Activated naive CD8-positive, alpha-beta T cell treated with anti-CD3 and anti-CD28 coated beads, Interleukin-2, amount 10 ng/mL, durations not matched to agents 7 days and 5 days (primary cell): ENCODE measurements at places on chromosomes 5 and 9. TPM values are rescaled to one million over a fixed set of nuclear protein-coding genes. Genes with fewer than 3 reads are reported as not detected.

The MUSK gene
- not detected for total RNA-seq

DNA sequence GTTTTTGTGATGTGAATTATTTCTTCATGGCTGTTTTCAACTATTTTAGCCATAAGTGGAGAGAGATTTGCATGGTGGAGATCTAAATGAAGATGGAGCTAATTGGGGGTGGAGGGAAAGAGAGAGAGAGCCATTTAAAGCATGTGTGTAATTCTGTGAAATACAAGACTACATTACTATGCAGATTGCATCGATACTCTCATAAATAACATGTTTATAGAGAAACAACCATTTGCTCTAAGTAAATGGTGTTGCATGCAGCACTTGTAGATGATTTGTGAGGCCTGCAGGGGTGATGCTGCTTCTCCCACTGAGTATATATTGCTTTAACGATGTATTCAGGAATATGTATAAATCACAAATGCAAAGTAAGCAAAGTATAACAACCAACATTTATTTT lies 270.2 kb upstream of the RIOK2 start:
- H3K36me3 ChIP-seq: no peaks in the 10 kb centered on the region
- H3K4me3 ChIP-seq: no peak overlapping the region
- no peaks in the 10 kb centered on the region for H3K27me3 ChIP-seq

DNA sequence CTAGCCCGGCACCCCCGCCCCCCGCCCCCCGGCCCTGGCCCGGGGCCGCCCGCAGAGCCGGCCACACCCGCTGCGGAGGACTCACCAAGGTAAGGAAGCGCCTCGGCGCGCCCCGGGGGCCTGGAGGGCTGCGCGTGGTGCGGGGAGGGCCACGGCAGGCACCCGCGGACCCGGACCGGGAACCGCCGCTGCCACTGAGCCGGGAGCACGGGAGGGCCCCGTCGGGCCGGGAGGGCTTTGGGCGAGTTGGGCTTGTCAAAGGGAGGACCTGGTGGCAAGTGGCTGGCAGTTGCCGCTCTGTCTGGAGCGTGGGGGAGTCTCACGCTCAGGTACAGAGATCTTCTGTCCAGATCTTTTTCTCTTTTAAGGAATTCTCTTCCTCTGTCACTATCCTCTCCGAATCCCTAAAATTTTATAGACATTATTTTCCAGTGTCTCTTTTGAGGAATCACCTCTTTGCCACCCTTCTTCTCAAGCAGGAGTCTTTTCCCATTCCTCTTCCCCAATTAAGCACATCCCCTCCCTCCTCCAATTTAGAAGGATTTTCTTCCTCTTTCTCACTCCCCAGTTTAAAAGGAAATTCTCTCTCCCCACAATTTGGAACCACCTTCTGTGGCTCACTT lies 11.3 kb upstream of the LHX2 start:
- peaks cover 91% of the 10 kb centered on the region for H3K27me3 ChIP-seq
- peak overlapping the region; percentile 2 for H3K27ac ChIP-seq
- H3K4me3 ChIP-seq: peak overlapping the region; percentile 26
- H3K36me3 ChIP-seq: peaks cover 3% of the 10 kb centered on the region
- DNase-seq: no peak
- H3K4me1 ChIP-seq: peaks cover 24% of the 10 kb centered on the region

DNA sequence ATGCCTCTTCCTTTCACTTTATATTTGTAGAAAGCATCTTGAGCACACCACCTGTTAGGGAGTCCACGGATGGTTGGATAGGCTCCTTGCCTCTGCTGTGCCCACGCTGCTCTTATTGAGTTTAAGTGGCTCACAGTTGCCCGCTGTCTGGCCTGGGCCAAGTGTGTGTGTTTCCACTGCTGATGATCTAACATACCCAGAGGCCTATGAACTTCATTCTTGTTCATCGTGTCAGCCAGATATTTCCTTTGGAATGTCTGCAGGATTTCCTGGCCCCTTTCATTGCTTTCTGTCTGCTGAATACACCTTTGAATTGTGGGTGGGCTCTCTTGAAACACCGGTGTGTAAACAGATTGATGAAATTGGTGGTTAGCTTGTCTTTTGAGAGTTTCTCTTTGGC lies 46.6 kb downstream of the MVB12B start:
- peaks cover 18% of the 10 kb centered on the region for H3K36me3 ChIP-seq
- H3K27me3 ChIP-seq: no peaks in the 10 kb centered on the region
- H3K4me3 ChIP-seq: no peak overlapping the region
- no peak for DNase-seq
- peaks cover 28% of the 10 kb centered on the region for H3K4me1 ChIP-seq

The FSTL4 gene
- 0.83 TPM for total RNA-seq

- H3K27me3 ChIP-seq: no peaks in the 10 kb centered on the region
- peaks cover 66% of the 10 kb centered on the region for H3K36me3 ChIP-seq
- peak overlapping the region; percentile 8 for H3K27ac ChIP-seq
- no peak for DNase-seq
- H3K4me1 ChIP-seq: peaks cover 12% of the 10 kb centered on the region
These were observed 43.4 kb downstream of the OSTF1 start for GRCh38 chr9:75131700-75132099.

DNA sequence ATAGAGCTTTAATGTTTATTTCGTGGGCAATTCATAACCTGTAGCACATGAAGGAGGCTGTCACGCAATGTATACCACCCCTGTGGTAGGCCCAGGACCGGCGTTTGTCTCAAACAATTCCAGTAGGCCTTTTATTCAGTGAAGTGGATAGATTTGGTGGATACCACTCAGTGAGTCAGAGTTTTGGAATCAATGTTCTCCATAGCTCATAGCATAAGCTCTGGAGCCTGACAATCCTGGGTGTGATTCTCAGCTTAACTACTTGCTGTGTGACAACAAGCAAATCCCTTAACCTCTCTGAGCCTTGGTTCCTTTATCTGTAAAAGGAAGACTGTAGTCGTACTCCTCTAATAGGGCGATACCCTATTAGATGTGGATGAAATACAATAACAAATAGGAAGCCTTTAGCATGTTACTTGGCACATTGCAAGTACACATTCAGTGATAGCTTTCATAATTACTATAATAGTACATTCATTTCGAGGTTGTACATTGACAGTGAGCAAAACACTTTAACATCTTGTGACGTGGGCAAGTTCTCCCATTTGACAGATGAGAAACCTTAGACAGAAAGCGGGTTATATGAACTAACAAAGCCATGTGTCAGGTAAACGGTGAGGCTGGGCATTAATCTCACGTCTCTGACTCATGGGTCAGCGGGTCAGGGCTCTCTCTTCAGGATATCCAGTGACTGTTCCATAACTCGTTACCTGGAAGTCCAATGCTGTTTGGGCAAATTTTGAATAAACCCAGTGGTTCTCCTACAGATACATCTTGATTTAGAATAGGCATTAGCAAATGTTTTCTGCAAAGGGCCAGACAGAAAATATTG lies 130.8 kb downstream of the C9orf152 start:
- H3K36me3 ChIP-seq: no peaks in the 10 kb centered on the region
- no peak overlapping the region for H3K27ac ChIP-seq
- H3K27me3 ChIP-seq: peaks cover 8% of the 10 kb centered on the region
- H3K4me3 ChIP-seq: no peak overlapping the region

GRCh38 chr9:84823421-84824271 lies 154.1 kb downstream of the NTRK2 start:
- H3K27ac ChIP-seq: no peak overlapping the region
- no peak for DNase-seq
- H3K4me1 ChIP-seq: no peaks in the 10 kb centered on the region
- no peak overlapping the region for H3K4me3 ChIP-seq
- peaks cover 3% of the 10 kb centered on the region for H3K27me3 ChIP-seq
- H3K36me3 ChIP-seq: no peaks in the 10 kb centered on the region

The ZNF608 gene
- not detected for total RNA-seq

DNA sequence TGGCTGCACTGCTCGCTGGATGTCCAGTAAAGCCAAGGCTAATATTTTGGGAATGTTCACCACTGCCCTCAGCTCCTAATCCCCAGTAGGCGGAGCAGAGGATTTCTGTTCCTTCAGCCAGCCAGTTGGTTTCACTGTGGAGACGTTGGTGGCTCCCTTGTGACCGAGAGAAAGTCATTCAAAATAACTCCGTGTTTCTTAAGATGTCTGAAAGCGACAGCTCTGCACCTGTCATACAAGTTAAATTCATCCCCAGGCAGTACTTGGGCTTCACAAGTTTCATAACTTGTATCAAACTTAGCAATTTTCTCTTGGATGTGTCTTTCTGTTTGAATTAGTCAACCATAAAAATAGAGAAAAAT lies 382 bp upstream of the CDKN2B start:
- peak overlapping the region; percentile 90 for H3K4me3 ChIP-seq
- H3K4me1 ChIP-seq: peaks cover 26% of the 10 kb centered on the region
- peaks cover 9% of the 10 kb centered on the region for H3K36me3 ChIP-seq
- DNase-seq: no peak
- H3K27ac ChIP-seq: no peak overlapping the region
- peaks cover 71% of the 10 kb centered on the region for H3K27me3 ChIP-seq

DNA sequence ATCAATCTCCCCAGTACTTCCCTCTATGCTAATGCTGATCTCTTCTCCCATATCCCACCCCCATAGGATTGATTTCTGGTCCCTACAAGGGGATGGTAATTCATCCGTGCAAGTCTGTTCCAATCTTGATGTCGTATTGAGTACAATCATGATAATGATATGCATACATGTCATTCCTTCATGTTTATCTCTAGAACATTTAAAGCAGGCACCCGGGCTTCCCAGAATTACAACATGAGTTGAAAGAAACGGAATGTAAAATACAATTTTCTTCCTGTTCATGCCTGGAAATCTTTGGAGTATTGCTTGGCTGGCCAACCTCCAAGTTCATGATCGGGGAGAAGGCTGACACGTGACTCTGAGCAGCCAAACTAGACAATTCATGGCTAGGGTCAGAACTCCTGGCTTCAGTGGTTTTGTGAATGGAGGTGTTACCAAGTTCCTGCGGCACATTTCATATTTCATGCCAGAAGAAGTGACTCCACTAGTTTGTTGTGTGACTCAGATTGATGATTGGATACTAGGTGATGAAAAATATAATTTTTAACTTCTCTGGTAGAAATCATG lies 66.6 kb downstream of the C9orf152 start:
- no peak overlapping the region for H3K27ac ChIP-seq
- peaks cover 5% of the 10 kb centered on the region for H3K36me3 ChIP-seq
- DNase-seq: no peak
- H3K27me3 ChIP-seq: peaks cover 9% of the 10 kb centered on the region

The PAEP gene
- total RNA-seq: not detected

- H3K4me1 ChIP-seq: no peaks in the 10 kb centered on the region
- peaks cover 11% of the 10 kb centered on the region for H3K27me3 ChIP-seq
- no peaks in the 10 kb centered on the region for H3K36me3 ChIP-seq
- H3K4me3 ChIP-seq: no peak overlapping the region
These were observed 48.2 kb downstream of the DAPK1 start for GRCh38 chr9:87545858-87546257.

The SPINK13 gene
- not detected for total RNA-seq

DNA sequence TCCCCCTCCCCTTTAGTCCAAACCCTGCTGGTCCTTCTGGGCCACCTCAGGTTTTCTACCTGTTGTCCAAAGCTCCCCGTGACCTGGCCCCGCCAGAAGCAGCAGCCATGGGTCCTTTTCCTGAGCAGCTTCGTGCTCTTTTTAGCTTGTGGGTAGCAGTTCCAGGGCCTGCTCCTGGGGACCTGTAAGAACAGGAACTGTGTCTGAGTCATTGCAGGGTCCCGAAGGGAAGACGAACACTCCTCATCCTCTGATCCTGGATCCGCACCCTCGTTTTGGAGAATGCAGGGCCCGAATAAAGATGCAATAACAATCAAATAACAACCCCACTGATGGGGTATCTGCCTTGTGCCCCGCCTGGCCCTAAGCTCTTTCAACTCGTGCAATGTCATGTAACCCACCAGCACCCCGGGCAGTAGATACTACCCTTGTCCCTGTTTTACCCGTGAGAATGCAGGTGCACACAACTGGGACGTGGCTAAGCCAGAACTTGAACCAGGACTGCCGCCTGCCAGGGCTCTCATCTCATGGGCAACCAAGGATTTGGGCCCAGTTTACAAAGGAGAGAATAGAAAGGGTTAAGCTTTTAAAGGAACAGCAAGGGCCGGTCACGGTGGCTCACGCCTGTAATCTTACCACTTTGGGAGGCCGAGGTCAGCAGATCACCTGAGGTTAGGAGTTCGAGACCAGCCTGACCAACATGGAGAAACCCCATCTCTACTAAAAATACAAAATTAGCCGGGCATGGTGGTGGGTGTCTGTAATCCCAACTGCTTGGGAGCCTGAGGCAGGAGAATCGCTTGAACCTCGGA lies 33.2 kb downstream of the NEK6 start:
- peak overlapping the region; percentile 25 for H3K27ac ChIP-seq
- peaks cover 44% of the 10 kb centered on the region for H3K4me1 ChIP-seq
- no peaks in the 10 kb centered on the region for H3K36me3 ChIP-seq
- no peak overlapping the region for H3K4me3 ChIP-seq
- no peak for DNase-seq

The IFNK gene
- total RNA-seq: not detected

GRCh38 chr5:175700991-175701390 lies 43.1 kb downstream of the HRH2 start:
- no peak overlapping the region for H3K4me3 ChIP-seq
- H3K27ac ChIP-seq: no peak overlapping the region
- DNase-seq: peak; percentile 8
- peaks cover 11% of the 10 kb centered on the region for H3K4me1 ChIP-seq

DNA sequence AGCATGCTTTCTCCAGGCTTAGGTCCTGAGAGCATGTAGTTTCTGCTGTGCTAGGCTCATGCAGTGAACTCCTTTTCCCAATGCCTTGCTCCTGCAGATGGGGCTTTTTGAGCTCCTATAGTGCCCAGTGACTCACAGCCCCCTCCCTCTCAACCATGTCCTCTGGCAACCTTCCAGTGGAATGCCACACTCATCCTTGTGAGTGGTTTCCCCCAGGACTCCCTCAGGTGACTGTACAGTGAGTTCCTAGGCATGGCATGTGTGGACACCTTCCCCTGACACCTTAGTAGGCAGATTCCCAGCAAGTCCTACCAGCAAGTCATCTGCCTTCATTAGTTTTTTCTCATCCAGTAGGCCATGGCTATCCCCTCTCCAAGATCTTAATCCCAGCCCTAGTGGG lies 72.4 kb upstream of the CXCL14 start:
- DNase-seq: no peak
- no peaks in the 10 kb centered on the region for H3K36me3 ChIP-seq
- no peaks in the 10 kb centered on the region for H3K27me3 ChIP-seq
- no peaks in the 10 kb centered on the region for H3K4me1 ChIP-seq

DNA sequence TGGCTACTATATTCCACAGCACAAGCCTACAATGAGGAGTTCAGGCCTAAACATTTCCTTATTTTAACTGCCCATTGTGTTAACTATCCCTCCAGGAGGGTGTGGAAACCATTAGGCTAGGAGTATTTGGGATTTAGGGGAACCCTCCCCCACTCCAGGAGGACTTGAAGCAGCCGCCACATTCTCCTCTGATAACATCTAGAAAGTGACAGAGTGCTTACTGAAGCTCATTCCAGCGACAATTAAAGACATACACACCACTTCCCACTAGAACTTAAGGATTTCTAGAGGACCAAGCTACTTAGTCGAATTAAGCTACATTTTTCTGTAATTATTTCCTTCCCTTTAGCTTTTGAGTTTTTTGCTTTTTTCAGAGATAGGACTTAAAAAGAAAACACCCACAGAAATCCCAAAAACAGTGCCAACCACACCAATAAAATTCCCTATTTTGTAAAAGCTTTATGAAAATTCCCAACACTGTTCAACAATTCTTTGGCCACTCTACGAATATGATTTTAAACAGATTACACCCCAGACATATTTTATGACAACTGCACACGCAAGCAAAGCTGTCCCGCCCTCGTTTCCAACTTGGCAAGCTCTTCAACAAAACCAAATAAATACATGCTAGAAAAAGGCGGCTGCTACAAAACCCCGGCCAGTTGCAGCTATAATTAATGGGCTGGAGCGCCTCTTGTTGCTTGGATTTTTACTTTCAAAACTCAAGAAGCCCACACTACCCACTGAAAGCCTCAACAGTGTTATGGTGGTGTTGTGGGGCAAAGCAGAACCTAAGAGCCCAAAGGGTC lies 4.5 kb downstream of the ROR2 start:
- no peaks in the 10 kb centered on the region for H3K36me3 ChIP-seq
- no peaks in the 10 kb centered on the region for H3K4me1 ChIP-seq
- no peak overlapping the region for H3K27ac ChIP-seq
- no peak for DNase-seq
- H3K4me3 ChIP-seq: no peak overlapping the region
